Fibroblast of the aortic adventitia (primary cell): ENCODE measurements at places on chromosomes 1 and 21.

GRCh38 chr1:80675454-80675853, 1125.3 kb upstream of the ADGRL2 start:
- DNase-seq = no peak

GRCh38 chr1:167579986-167580385, 26.4 kb upstream of the CREG1 start:
- no peak for DNase-seq

- DNase-seq = no peak
Observed at GRCh38 chr21:45468051-45468970, 63.3 kb downstream of the COL18A1 start.

- no peak for DNase-seq
Observed at GRCh38 chr1:113012149-113012548, 56.2 kb upstream of the SLC16A1 start.

DNA sequence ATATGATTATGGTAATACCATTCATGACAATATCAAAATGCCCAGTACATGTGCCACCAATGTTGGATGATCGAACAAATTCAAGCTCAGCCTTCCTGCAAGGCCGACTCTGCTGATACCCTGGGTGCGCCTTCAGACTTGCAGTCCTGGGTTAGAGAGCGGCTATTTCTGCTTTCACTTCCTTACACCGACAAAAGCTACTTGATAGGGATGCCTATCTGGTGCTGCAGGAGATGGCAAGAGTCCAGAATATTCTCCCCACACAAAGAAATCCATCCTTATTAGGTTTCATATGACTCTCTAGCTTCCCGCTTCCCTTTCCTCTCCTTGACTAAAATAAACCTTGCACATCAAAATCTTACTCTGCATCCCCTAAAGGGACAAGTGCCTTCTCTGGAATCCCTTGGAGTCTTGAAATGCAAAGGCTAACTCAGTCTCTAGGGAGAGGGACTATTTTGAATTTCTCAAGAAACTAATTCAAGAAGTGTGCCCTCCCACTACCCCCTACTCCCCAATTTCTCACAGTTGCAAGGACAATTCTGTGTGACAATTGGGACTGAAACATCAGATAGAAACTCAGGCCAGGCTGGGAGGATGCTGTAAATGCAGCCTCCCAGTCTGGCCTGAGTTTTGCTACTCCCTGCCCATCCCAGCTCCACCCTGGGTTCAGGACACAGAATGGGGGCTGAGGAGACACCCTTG, 103.1 kb upstream of the USP24 start:
- DNase-seq = no peak

DNA sequence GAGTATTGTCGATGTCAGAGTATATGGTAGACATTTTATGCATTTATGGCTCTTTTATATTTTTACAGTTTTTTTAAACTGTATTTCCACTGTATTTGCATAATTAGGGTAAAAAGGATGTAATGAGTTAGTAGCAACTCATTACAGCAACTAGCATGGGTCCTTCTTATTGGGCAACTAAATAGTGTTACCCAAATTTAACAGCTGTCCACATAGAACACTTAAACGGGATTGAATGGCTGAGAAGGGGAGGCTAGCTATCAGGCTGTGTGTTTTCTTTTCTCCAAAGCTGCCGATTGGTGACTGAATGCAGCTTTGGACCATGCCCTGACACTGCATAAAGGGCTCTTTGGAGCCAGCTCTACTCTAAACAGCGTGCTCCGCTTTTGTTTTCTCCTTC, 75.4 kb downstream of the PTPRC start:
- DNase-seq = no peak

DNA sequence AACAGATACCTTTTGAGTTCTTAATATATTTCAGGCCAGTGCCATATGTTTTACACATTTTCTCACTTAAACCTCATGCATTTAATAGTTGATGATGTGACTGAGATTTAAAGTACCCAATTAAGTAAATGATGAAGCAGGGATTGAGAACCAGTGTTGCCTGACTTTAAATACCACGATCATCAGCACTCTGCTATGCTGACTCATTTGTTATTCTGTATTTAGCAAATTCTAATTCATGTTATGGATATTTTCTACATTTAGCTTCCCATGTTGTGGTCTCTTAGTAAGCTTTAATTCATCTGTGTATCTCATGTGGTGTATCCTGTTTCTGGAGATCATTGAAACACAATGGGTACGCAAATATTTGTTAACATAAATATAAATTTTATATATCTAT, 363.0 kb downstream of the PTBP2 start:
- no peak for DNase-seq

DNA sequence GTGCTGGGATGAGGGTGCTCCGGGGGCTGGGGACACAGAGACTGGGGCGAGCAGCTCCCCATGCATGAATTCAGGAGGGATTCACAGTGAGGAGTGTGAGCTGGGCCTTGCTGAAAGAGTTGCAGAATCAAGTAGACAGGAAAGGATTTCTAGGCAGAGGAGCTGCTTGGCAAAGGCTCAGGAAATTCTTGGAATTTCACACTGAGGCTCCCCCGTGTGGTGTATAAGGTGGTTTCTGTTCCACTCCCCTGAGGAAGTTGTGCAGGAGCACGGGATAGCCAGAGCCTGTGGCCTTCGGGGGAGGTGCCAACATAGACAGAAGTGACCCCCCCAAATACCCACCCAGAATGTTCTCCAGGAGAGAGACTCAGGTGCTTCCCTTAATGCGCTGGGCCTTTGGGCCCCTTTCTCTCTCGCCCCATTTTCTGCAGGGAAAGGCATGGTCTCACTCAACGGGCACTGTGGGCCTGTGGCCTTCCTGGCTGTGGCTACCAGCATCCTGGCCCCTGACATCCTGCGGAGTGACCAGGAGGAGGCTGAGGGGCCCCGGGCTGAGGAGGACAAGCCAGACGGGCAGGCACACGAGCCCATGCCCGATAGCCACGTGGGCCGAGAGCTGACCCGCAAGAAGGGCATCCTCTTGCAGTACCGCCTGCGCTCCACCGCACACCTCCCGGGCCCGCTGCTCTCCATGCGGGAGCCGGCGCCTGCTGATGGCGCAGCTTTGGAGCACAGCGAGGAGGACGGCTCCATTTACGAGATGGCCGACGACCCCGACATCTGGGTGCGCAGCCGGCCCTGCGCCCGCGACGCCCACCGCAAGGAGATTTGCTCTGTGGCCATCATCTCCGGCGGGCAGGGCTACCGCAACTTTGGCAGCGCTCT, 58.5 kb upstream of the ACTL8 start:
- peak; percentile 79 for DNase-seq

- no peak for DNase-seq
Observed at GRCh38 chr1:202282025-202282371, 59.7 kb downstream of the UBE2T start.

GRCh38 chr1:47223921-47224675, 7.9 kb downstream of the TAL1 start:
- no peak for DNase-seq

- no peak for DNase-seq
Observed at GRCh38 chr21:25550352-25551120, 56.7 kb downstream of the MRPL39 start.

- no peak for DNase-seq
Observed at GRCh38 chr1:222784916-222785315, 29.9 kb upstream of the DISP1 start.

- no peak for DNase-seq
Observed at GRCh38 chr1:9040659-9041030, 14.4 kb upstream of the SLC2A7 start.

DNA sequence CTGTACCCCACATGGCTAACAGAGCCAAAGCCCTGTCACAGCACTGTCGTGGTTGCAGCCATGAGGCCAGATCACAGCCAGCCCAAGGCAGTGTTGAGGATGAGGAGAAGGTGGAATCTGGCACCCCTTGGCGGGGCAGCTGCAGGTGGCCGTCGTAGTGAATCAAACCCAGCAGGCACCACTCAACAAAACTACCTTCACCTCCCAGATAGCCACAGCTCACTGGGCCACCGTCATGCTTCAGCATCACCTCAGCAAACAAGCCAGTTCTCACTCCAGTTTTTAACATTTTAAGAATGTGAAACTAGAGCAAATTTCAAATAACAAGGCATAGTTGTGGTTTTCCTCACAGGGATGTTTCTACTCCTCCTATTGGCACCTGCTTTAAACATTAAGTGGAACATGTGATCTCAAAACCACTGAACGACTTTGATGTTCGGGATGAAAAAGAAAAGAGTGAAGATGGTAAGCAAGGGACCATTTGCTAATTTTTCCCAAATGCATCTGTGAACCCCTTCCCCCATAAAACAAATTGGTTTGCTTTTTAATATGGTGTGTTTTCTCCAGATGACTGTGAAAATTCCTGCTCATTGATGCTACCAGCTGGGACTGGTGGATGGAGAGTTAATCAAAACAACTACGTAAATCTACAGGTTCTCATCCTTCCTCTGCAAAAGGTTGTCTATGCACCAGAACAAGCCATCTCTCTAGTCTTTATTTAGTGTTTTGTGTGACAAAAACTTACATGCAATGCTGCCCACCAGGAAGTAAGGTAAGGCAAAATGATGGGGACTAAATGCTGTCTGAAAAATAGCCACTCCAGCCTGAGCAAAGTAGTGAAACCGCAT, 45.5 kb downstream of the TOR1AIP2 start:
- peak; percentile 14 for DNase-seq

- no peak for DNase-seq
Observed at GRCh38 chr21:42122808-42123207, 51.7 kb downstream of the UMODL1 start.

GRCh38 chr1:216173376-216173995, 249.8 kb downstream of the USH2A start:
- DNase-seq = no peak

- no peak for DNase-seq
Observed at GRCh38 chr21:26171258-26172100, 909 bp upstream of the APP start.

DNA sequence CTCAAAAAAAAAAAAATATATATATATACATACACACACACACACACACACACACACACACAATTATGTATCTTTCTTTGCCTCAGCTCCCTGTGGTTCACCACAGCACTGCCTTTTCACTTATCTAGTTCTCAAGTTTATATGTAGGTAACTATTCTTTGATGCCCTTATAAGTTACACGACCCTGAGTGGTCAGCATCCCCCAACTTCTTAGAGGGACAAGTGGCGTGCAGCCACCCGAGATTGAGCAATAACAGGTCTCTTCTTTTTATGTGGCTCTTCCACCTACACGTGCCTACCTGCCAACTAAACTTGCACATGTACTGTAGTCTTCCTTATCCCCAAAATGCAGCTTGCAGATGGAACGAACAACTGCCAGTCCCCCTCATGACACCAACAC, 120.8 kb downstream of the GABPA start:
- peak; percentile 25 for DNase-seq

GRCh38 chr1:26297791-26298124, 8.7 kb downstream of the UBXN11 start:
- DNase-seq = no peak

- no peak for DNase-seq
Observed at GRCh38 chr1:30765556-30766434, 8.2 kb upstream of the LAPTM5 start.

DNA sequence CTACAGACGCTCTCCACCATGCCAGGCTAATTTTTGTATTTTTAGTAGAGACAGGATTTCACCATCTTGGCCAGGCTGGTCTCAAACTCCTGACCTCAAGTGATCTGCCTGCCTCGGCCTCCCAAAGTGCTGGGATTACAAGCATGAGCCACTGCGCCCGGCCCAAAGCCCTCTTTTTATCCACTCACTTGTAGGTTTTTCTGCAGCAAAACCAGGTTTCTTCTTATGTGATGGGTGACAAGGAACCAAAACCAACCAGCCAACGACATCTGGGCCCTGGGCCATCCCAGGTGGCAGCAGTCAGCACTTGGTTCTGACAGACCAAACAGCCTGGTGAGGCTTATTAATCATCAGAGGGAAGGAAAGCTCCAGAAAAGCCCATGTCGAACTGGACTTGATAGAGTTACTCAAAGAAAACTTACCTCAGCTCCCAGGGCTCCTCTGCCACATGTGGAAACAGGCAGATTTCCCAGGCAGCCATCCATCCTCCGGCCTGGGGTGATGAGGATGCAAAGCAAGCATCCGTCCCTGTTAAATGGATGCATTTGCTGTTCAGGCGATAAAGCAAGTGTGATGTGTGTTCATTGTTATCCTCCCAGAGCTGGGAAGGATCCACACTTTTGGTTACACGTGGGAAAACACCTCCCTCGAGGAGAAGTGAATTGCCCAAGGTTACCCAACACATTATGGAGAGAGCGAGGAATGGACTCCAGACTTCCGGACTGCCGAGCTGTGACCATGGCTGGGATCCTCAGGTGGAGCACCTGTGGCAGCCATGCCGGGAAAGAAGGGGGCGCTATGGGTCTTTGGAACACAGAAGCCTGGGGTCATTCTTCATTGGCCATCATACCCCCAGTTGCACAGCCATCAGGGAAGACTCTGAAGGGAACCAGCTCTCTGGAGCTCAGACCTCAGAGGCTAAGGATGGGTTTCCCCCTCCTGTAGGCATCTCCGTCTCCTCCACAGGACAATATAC, 118.8 kb downstream of the HUNK start:
- no peak for DNase-seq

- DNase-seq = no peak
Observed at GRCh38 chr21:44748621-44749020, 37.2 kb upstream of the TSPEAR start.

DNA sequence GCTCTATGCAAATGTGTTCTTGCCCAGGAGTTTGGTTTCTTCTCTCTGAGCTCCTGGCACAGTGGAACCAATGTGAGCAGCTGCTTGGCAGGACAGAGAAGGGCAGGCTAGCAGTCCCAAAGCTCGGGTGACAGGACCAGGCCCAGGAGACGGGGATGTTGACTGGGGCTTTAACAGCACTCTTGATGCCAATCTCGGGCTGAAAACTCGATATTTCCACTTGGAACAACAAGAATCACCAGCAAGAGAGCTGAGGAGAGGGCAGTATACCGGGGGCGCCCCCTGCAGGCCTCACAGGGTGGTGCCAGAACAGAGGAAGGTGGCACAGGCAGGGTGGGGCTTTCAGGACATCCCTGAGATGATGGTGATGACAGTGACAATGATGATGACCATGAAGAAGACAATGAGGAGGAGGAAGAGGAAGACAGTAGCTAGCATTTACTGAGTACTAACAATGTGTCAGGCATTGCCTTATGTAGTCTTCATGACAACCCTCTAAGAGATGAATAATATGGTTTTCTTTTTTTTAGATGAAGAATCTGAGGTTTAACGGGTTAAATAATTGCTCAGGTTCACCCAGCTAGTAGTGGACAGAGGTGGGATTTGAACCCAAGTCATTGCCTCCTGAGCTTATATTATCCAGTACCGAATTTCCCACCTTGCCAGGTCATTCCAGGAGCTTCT, 2.7 kb upstream of the KCNJ9 start:
- DNase-seq = peak; percentile 15

GRCh38 chr1:186139701-186140100, 235.4 kb downstream of the TPR start:
- peak; percentile 76 for DNase-seq

DNA sequence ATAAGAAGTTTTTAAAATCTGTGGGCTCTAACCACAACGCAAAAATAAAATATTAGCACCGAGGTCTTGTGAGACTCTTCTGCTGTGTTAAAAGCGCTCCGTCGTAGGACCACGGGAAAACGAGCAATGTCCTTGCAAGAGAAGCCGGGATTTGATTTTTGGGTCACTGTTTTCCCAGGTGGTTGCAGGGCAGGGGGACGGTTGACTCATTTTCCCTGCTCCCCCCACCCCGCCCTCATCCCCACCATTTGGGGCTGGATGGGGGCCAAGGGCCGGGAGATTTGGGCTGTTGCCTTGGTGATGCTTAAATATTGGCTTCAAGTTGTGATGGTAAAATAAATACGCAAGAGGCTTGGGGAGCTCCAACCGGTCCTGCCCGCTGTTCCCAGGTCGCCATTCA, 67.6 kb upstream of the SLC25A33 start:
- DNase-seq = no peak

- no peak for DNase-seq
Observed at GRCh38 chr1:13570924-13571323, 12.7 kb upstream of the PDPN start.
